ENCODE measurements at places on chromosomes 3 and 15.

GRCh38 chr3:143896486-143896885 lies 48.2 kb upstream of the SLC9A9 start:
- no peak for DNase-seq

DNA sequence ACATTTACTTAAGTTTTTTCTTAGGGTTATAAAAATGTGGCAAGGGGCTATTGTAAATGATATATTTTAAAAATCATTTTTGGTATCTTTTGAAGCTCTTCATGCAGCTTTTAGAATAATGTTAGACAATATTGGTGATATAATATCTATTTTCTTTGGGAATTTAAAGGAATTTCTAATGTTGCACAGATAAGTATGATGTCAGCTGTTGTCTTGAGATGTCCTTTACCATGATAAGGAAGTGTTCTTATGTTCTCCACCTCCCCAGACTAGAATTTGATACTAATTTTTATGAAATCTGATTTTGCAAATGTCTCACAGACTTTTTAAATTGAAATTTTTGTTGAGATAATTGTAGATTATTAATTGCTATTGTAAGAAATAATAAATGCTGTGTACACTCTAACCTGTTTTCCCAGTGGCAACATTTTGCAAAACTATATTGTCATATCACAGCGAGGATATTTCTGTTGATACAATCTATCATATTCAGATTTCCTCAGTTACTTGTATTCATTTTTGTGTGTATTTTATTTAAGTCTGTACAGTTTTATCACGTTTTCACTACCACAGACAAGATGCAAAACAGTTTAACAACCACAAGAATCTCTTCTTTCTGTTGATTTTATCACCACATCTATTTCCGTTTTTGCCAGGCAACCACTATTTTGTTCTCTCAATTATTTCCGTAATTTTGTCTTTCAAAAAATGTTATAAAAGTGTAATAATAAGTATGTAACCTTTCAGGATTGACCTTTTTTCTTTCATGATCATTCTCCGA lies 55.4 kb downstream of the SPRED1 start:
- no peak for DNase-seq

GRCh38 chr3:161474139-161474538 lies 22.5 kb upstream of the OTOL1 start:
- no peak for DNase-seq

DNA sequence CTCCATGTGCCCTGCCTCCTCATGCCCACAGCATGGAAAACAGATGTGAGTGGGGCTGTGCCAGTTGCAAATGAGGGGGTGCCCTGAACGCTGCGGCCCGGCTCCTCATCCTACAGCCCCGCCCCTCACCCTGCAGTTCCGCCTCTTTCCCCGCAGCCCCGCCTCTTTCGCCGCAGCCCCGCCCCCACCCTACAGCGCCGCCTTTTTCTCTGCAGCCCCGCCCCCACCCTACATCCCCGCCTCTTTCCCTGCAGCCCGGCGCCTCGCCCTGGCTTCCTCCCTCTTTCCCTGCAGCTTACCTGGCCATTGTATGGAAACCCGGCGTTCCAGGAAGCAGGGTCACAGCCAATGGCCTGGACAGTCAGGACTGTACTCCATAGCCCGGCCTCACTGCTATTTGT lies 284.9 kb downstream of the TLE3 start:
- DNase-seq: no peak

DNA sequence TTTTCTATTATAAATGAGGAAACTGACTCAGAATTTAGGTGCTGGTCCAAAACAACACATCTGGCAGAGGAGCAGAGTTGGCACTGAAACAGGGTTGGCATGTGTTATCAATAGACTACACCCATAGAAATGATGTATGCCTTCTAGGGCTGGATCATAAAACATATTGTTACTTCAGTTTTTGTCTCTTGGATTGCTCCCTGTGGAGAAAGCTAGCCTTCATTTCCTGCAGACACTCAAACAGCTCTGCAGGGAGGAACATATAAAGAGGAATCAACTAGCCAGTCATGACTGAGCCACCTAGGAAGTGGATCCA lies 507 bp upstream of the MRPL3 start:
- no peak for DNase-seq

DNA sequence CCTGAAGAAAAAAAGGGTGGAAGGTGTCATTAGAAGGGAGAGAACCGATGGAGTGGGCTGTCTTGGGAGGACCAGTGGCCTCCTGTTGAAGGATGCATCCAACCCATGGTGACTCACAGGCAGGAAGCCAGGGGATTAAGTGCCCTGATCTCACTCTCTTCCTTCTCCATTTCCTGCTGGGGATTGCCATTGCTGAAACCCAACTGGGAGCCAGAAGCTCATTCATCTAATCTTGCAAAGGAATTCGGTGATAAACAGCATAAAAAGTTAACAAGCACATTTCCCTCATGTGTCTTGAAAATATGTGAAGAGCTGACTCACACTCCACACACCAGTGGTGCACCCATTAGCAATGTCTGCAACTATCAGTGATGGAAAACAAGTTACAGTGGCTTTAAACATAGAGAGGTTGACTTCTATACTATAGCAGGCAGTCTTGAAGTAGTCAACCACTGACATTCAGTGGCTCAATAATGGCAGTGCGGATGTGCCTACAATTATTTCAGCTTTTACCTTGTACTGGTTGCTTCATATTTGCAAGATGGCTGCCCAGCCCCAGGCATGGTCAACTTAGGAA lies 12.8 kb upstream of the CSRNP1 start:
- DNase-seq: no peak

GRCh38 chr3:127961963-127962362 lies 46.9 kb downstream of the KBTBD12 start:
- DNase-seq: no peak

- no peak for DNase-seq
Observed at GRCh38 chr3:149536429-149536828, 61.9 kb downstream of the TM4SF4 start.

- no peak for DNase-seq
Observed at GRCh38 chr3:143200001-143200924, 80.7 kb downstream of the CHST2 start.

DNA sequence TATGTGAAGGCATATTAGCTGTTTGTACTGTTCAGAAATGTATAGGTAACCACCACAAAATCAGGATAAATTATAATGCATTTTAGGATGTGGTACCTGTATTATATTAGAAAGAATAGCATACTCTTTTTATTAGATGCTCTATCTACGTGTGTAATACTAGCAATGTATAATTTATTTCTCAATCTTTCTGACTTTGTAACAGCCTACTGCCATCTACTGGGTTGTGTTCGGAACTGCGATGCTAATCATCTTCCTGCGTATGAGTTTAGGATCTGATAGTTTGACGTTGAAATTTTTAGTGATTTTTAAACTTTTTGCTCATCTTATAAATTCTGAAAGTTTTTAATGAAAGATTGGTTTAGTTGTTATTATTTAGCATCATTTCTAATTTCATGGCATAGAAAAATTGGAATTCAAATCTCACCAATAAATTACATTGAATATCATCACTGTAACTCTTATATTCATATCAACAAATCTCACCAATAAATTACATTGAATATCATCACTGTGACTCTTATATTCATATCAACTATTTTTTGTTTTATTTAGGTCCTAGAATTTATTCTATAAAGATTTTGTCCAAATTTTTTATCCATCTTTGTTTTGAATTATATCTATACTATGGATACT lies 322.7 kb upstream of the ZNF717 start:
- no peak for DNase-seq

GRCh38 chr3:57080171-57080570 lies 19.7 kb downstream of the SPATA12 start:
- no peak for DNase-seq

- no peak for DNase-seq
Observed at GRCh38 chr3:116111765-116112164, 333.5 kb downstream of the LSAMP start.

- no peak for DNase-seq
Observed at GRCh38 chr15:52124270-52124880, 11.8 kb upstream of the BCL2L10 start.

- DNase-seq: no peak
Observed at GRCh38 chr15:49926740-49927139, 192.3 kb downstream of the ATP8B4 start.

GRCh38 chr3:157131861-157132260 lies 28.1 kb downstream of the CCNL1 start:
- DNase-seq: no peak

GRCh38 chr15:98976500-98976899 lies 31.1 kb downstream of the PGPEP1L start:
- no peak for DNase-seq

- no peak for DNase-seq
Observed at GRCh38 chr3:124592658-124593441, 137.4 kb upstream of the UMPS start.

DNA sequence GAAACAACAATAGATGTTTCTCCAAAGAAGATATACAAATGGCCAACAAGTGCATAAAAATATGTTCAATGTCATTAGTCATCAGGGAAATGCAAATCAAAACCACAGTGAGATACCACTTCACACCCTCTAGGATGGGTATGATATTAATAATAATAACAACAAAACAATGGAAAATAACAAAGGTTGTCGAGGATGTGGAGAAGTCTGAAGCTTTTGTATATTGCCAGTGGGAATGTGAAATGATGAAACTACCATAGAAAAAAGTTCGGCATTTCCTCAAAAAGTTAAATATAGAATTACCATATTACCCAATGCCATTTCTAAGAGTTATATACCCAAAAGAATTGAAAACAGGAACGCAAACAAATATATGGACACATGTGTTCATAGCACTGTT lies 10.8 kb downstream of the BHLHE40 start:
- DNase-seq: no peak

- DNase-seq: no peak
Observed at GRCh38 chr15:81812456-81812855, 233.4 kb downstream of the MEX3B start.

DNA sequence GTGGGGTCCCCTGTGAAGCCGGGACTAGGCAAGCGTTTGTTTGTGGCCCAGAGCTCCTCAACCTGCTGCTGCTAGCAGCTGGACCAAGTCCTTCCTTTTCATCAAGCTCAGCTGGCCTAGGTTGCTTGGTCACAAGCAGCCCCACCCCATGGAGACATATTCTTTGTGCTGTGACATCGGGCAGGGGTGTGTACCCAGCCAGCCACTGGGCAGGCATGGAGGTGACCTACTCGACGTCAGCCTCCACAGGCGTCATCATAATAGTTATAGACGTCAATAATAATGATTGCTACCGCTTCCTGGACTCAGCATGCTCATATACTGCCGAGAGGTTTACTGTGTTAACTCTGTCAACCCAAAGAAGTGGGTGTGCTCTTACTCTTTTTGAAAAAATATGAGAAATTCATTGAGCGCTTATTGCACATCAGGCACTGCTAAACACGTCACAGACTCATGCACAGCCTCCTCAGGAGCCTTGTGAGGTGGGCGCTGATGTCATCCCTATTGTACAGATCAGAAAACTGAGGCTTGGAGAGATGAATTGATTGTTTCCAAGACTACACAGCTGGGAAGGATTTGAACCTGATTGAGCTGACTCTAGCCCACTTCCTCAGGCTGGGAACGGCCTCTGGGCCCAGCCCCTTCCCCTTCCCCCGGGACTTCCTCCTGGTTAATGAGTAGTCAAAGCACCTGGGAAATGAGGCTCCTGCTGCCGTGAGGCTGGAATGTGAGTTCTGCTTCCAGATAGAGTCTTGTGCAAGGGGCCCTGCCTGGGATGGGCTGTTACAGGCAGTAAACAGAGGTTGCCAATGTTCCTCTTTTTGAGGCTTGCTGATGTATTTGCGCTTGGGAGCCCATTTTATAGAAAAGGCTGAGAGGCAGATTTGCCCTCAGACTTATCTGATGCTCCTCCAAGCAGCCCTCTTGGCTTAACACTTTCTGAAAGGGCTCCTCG lies 16.2 kb downstream of the SLC6A6 start:
- DNase-seq: no peak

GRCh38 chr3:161054860-161055604 lies 50.1 kb downstream of the B3GALNT1 start:
- no peak for DNase-seq

- no peak for DNase-seq
Observed at GRCh38 chr15:28961391-28961790, 75.6 kb downstream of the APBA2 start.

GRCh38 chr3:126134219-126134975 lies 46.0 kb downstream of the ALDH1L1 start:
- DNase-seq: peak; percentile 42

DNA sequence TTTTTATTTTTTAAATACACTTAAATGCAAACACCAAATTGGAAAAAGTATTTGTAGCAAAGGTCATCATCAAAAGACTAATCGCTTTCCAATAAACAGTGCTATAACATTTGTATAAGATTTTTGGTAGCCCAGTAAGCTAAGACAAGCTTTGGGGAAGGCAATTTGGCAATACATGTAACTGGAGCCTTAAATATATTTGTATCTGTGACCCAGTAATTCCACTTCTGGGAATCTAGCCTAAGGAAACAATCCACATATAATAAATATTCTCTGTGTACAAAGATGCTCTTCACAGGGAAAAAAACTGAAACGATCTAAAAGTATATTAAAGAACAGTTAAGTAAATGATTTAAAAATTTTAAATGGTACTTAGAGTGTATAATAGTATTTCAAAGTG lies 65.5 kb upstream of the TJP1 start:
- no peak for DNase-seq

GRCh38 chr3:69823743-69824142 lies 84.5 kb downstream of the MITF start:
- DNase-seq: no peak

DNA sequence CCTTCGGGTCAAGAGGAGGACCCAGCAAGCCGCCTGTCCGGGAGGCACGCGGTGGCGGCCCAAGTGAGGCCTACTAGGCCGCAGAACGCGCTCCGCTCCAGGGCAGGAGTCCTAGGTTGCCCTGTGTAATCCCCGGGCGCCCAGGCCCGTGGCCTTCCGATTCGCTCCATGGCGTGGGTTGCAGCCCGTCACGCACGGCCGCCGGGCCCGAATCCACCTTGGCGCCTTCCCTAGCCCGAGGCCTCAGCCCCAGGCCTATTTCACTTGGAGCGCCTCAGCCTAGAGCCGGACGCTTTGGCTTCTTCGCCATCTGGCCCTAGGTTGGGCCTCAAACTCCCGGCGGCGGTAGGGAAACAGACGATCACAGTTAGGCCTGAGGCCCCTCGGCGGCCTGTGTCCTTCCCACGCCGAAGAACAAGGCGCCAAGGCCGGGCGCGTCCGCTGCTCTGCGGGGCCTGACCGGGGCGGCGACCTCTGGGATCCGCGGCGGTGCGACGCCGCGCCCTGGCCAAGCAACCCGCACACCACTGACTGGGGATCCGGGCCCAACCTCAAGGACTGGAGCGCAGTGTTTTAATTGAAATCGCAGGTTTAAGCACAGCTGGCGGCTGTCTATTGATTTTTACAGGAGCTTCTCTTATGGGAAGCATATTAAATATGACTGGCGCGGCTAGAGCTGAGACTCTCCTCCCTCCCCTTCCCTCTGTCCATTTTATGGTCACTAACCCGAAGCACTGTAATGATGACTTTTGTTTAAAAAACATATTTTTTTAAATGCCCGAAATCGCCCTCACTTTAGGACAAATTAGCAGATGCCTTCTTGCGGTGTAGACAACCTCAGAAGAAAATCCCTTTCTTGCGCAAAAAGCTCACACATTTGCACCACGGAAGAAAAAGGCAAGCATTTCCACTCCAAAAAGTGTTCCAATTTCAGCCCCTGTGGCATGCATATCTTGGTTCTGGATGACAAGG lies 3.8 kb upstream of the FEZF2 start:
- no peak for DNase-seq

Data from GM19239 (cell line).